ENCODE measurements at places on chromosomes 2 and 18. TPM values are rescaled to one million over a fixed set of nuclear protein-coding genes. Genes with fewer than 3 reads are reported as not detected.

The RMND5A gene
- 20.2 TPM for total RNA-seq

The VWC2L gene
- total RNA-seq, result not detected

The REG3A gene
- total RNA-seq, result not detected

The SCN3A gene
- total RNA-seq, result 3.1 TPM

The HOXD10 gene
- total RNA-seq, result not detected

The TCF4 gene
- total RNA-seq, result 105 TPM

The CNTNAP5 gene
- total RNA-seq, result not detected

The FOXD4L1 gene
- total RNA-seq, result 0.16 TPM

The BIN1 gene
- 45.8 TPM for total RNA-seq

The CDK5R2 gene
- not detected for total RNA-seq

The RAPH1 gene
- total RNA-seq, result 16.5 TPM

The FAM110C gene
- total RNA-seq, result not detected

The SCN9A gene
- 14.0 TPM for total RNA-seq

The GRB14 gene
- total RNA-seq, result 6.9 TPM

The MSGN1 gene
- total RNA-seq, result not detected

The WDR7 gene
- 26.7 TPM for total RNA-seq

The DUSP28 gene
- total RNA-seq, result 3.6 TPM

The SPR gene
- 14.3 TPM for total RNA-seq

The EFHD1 gene
- 0.45 TPM for total RNA-seq

The NTSR2 gene
- not detected for total RNA-seq

The LRRTM1 gene
- not detected for total RNA-seq

The CPLX4 gene
- not detected for total RNA-seq

The ZNF385B gene
- 4.8 TPM for total RNA-seq

The MYCN gene
- total RNA-seq, result not detected

The TEKT4 gene
- not detected for total RNA-seq

The POTEF gene
- total RNA-seq, result not detected

The RND3 gene
- total RNA-seq, result 321 TPM

The SNTG2 gene
- not detected for total RNA-seq

The CCDC74B gene
- 9.7 TPM for total RNA-seq

The MAL gene
- not detected for total RNA-seq

The SEPTIN10 gene
- 137 TPM for total RNA-seq

The RAB6D gene
- under 0.01 TPM for total RNA-seq

The WNT6 gene
- total RNA-seq, result not detected

The DBI gene
- 47.7 TPM for total RNA-seq

The ALPI gene
- total RNA-seq, result not detected

The M1AP gene
- total RNA-seq, result not detected

The RGPD4 gene
- 0.16 TPM for total RNA-seq

The CSRNP3 gene
- 3.4 TPM for total RNA-seq

The OTOF gene
- total RNA-seq, result not detected

The ABCG8 gene
- total RNA-seq, result not detected

The NYAP2 gene
- not detected for total RNA-seq

The C1QL2 gene
- total RNA-seq, result not detected

The EML6 gene
- total RNA-seq, result 0.49 TPM

The ANKAR gene
- total RNA-seq, result 22.2 TPM

The CNDP1 gene
- total RNA-seq, result not detected

The GNAL gene
- total RNA-seq, result 0.16 TPM

The GEN1 gene
- 51.2 TPM for total RNA-seq

The PHOSPHO2 gene
- 5.2 TPM for total RNA-seq

Measured in fibroblast of the aortic adventitia (primary cell).